NCI-H2081 (cell line): ENCODE measurements at places on chromosomes 13 and 19.

GRCh38 chr13:38819053-38819452, 132.2 kb downstream of the FREM2 start:
- peak; percentile 94 for DNase-seq

DNA sequence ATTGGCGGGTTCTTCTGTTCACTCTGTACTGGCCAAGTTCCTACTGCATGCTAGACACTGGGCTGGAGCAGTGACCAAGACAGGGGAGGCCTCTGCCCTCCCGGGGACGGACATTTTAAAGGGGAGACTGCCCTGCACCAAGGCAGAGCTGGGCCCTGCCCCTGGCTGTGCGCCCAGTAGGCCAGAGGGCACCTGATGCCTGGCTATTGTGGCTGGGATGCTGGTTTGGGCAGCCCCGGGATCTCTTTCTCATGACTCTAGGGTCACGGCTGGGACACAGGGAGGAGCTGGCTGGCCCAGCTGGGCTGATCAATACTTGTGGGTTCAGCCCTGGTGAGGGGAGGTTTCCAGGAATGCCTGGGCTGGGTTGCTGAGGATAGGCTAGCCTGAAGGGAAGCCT, 17.7 kb downstream of the LIPE start:
- DNase-seq: no peak

GRCh38 chr19:34075661-34076091, 96.6 kb upstream of the LSM14A start:
- no peak for DNase-seq

GRCh38 chr19:855566-856120, 3.5 kb downstream of the ELANE start:
- no peak for DNase-seq

- no peak for DNase-seq
Observed at GRCh38 chr19:17865364-17866311, 5.9 kb downstream of the RPL18A start.

DNA sequence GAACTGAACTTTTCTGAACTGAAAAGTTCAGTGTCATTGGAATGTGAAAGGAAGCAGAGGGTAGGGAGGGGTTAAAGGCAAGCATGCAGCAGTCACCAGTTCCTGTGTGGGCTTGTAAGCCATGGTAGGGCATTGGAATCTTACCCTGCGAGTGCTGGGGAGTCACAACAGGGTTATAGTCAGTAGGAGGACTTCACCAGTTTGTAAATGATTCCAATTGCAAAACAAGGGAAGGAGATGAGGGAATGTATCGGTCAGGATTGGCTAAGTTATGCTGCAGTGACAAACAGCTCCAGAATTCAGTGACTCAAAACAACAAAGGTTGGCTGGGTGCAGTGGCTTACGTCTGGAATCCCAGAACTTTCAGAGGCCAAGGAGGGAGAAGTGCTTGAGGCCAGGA, 12.8 kb downstream of the LYPD3 start:
- no peak for DNase-seq

DNA sequence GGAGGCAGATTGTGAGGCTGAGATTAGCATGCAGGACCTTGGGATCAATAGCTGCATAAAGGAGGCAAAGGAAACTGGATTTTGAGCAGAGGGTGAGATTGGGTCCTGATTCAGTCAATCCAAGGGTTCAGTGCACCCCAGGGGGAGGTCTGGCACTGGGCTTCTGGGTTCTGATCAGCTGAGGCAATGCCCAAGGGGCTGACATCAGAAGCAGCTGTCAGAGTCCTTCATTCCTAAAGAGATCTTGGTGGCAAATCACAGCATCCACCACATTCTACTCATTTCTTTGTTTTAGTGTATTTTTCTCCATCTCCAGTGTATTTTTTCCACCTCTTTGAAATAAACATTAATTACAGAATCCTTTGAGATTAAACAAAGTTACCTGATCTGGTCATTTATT, 5.4 kb upstream of the LYPD5 start:
- no peak for DNase-seq

GRCh38 chr19:11674067-11674492, 64.7 kb downstream of the ZNF823 start:
- DNase-seq: no peak

- DNase-seq: no peak
Observed at GRCh38 chr13:91014696-91015095, 332.8 kb upstream of the MIR17HG start.

DNA sequence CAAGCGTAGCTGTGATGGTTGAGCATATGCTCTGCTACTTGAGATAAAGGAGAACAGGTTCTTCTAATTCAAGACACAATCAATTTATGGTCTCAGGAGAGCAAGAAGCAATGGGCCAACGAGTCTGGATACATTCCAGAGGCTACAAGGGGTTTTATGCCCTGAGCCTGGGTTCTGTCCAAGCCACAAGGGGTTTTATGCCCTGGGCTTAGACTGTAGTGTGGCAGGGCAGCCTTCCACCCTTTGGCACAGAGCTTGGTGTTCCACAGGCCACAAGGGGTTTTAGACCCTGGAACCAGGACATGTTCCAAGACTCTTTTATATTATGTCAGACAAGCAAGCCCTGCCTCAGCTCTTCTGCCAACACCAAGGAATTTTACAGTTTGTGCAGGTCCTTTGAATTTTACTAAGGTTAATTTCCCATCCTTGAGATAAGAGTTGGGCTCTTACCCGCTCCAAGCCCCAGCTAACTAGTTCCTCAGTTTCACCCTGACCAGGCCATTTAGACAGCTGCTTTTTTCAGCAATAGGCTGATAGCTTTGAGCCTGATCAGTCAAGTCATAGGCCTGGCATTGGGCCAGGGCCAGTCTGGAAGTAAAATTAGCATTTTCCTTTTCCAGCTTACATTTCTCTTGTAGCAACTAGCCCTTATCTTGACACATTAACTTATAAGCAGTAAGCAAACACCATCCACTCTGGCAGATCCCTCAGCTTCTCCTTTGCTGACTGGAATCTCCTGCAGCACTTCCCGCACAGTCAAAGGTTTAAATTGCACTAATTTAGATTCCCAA, 95.0 kb downstream of the ZNF737 start:
- DNase-seq: no peak

GRCh38 chr13:108408672-108409071, 139.2 kb downstream of the TNFSF13B start:
- no peak for DNase-seq

DNA sequence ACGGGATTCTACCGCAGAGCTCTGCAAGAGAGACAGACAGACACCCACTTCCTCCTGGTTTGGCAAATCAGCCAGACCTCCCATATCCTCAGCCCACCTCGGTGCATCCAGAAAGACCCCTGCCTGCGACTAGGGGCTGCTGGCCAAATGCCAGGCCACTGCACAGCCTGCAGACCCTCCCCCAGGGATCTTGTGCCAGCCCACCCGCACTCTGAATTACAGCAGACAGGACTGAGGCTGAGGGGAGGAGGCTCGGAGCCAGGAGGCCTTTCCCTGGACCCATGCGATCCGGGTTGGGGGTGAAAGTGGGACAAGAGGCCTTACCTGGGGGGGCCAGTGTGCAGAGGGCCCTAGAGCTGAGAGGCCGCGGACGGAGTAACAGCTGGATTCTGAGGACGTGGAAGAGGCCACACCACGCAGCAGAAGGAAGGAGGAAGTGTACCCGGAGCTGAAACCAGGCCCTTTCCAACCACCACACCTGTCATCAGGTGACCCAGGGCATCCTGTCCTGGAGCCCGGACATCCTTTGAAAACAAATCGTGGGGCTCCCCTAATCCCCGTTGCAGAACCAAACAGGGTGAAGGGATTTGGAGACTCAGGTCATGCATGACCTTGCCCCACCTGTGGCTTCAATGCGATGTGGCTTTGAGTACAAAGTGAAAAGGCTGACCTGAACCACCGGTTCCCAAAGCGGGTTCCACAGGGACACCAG, 993 bp downstream of the FUT6 start:
- no peak for DNase-seq

- DNase-seq: no peak
Observed at GRCh38 chr13:109651854-109652253, 134.5 kb downstream of the IRS2 start.

DNA sequence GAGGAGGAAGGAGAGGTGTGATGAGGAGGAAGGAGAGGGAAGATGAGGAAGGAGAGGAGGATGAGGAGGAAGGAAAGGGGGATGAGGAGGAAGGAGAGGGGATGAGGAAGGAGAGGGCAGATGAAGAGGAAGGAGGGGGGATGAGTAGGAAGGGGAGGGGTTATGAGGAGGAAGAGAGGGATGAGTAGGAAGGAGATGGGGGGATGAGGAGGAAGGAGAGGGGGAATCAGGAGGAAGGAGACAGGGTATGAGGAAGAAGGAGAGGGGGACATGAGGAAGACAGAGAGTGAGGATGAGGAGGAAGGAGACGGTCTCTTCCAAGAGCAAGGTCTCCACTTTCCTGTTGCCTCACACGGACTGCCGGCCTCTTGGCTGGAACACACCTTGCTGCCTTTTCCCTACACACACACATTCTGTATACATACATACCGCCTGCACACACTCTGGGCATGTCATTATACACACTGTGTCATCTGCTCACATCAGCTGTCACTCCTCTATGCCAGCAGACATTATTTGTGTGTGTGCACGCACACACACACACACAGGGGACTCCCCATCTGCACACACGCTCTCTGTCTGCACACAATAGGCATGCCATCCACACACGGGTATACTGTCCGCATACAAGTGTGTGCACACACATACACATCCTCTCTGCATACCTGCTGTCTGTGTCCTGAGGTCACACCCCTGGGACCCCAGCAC, 11.1 kb upstream of the VSTM2B start:
- no peak for DNase-seq

GRCh38 chr13:92255526-92255925, 857.1 kb downstream of the GPC5 start:
- DNase-seq: no peak

- no peak for DNase-seq
Observed at GRCh38 chr19:48441360-48442050, 4.3 kb upstream of the GRWD1 start.

- no peak for DNase-seq
Observed at GRCh38 chr13:77730572-77730971, 33.1 kb downstream of the SLAIN1 start.

DNA sequence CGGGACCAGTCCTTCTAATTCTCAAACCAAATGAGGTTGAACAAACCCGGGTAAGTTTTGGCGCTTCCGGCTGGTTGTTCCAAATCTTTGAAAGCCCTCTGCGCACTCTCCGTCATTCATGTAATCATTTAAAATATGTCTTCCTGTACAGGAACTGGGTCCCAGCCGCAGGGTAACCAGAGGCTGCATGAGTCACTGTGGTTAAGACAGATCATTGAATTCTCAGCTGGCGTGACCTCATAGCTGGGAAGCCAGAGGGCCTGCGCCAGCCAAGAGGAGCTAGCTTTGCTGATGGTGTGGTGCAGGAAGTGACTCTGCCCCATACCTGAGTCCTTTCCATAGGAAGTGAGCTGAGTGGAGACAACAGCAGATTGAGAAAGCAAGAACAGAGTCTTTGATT, 135.2 kb downstream of the TSHZ3 start:
- DNase-seq: no peak

- peak; percentile 89 for DNase-seq
Observed at GRCh38 chr13:74289861-74290773, 155.9 kb upstream of the KLF12 start.

- DNase-seq: no peak
Observed at GRCh38 chr19:41702171-41702651, 6.2 kb upstream of the CEACAM5 start.

DNA sequence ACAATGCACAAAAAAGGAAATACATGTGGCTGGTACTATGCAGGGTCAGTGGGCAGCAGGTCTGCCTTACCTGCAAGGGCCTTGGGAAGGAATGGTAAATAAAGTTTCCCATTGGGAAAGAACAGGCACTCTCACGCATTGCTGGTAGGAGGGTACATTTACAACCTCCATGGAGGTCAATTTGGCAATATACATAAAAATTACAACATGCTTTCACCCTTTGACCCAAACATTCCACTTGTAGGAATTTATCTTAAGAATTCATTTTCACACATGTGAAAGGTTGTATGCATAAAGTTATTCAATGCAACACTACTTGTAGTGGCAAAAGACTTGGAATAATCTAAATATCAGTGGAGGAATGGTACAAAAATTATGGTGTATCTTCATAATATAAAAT, 216.4 kb downstream of the DLEU7 start:
- no peak for DNase-seq

GRCh38 chr13:102907886-102908515, 62.2 kb downstream of the ERCC5 start:
- DNase-seq: no peak

DNA sequence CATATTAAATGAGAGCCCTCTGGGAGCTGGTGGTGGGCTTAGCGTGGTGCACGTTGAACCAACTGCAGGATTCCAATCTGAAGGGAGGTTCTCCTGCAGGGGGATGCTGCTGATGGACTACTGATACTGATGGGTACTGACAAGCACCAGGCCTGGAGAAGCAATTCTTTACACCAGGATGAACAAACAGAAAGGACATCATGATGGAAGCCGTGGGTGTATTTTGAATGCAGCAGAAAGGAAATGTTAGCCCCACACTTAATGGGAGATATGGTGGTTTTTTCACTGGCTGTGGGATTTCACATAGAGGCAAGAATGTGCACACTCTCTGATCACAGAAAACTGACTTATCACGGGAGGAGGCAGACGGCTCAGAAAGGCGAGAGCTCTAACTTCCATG, 299.7 kb downstream of the TEX29 start:
- no peak for DNase-seq

GRCh38 chr19:36986601-36987000, 70.5 kb downstream of the ZNF568 start:
- peak; percentile 88 for DNase-seq
